ENCODE measurements at places on chromosomes 2 and 18.
A peak's percentile ranks its signal among the peaks of the same experiment; 100 is the strongest.

DNA sequence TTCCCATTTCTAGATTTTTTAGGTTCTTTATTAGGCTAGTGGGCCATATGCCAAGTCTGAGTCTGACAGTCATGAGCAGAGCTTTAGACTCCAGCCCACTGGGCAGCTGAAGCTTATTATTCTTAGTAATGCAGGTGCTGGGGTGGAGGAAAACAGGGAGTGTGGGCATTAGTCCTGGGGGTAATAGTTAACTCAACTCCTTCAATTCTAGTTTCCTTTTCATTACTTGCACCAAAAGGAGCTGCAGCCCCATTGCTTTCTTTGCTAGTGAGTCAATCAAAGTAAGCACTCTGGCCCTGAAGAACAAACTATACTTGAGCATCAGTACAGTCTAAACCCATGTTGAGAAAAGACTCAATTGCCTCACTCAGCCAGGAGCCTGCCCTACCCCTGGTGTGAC, 35.5 kb downstream of the ICOS start:
- no peak for DNase-seq

- no peak for DNase-seq
Observed at GRCh38 chr18:57640749-57641148, 19.1 kb upstream of the NARS1 start.

DNA sequence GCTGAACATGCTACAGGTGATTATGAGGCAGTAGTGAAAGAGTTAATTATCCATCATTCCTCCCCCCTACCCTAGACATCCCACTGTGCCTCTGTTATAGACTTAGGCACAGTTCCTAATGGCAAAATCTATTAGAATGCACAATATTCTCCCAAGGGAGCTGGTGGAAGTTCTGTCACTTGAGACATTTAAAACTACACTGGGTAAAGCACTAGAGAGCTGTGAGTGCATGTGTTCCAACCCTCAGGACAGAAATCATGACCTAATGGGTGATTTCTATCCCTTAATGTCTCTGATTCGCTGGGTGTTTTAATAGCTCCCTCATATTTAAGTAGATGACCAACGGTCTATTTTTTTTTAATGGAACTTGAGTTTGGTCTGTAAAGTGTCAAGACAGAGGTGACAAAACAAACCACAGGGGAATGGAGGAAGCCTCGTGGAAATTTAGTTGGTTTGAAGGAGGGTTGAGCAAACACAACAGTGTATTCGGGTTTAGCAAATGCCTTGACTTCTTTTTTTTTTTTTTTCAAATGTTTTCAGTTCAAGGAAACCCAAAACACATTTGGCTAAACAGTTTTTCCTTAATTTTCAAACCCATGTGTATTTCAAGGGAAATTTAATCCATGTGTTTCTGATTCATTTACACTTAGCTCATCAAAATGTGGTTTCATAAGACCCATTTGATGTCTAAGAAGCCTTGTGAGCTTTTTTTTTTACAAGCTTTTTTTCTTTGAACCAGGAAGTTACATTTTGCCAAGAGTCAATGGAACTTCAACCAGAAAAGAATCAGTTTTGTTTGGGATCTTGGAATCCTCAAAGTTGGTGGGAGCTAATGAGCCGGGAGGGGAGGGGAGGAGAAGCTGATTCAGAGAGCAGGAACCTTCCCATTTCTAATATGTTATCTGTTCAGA, 665.1 kb upstream of the ZEB2 start:
- DNase-seq = no peak

DNA sequence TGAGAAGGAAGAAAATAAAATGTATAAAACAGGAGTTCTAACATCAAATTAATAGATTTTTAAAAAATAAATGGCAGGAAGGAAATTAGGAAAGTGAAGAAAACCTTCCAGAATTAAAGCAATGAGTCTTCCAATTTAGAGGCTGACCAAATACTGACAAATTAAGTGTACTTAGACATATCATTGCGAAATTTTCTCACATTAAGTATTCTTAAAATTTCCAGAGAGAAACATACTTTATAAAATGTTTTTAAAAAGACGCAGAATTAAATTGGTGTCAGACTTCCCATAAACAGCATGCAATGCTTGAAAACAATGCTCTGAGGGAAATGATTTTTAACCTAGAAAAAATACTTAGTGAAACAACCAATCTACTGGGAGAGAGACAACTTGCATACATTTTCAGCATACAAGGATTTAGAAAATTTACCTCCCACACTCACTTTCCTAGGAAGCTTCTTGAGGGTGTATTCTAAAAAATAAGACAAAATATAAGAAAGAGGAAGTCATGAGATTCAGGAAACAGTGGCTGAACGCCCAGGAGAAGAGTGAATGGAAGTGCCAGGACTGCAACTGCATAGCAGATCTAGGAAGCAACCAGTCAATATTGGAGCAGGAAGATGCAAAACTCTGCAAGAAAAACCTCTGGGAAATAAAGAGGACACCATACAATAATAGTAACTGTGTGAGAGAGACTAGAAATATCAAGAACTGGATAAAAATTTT, 339.9 kb downstream of the ADCYAP1 start:
- no peak for DNase-seq

- no peak for DNase-seq
Observed at GRCh38 chr2:24863641-24864040, 56.4 kb downstream of the ADCY3 start.

- no peak for DNase-seq
Observed at GRCh38 chr2:43605079-43605655, 9.3 kb upstream of the THADA start.

DNA sequence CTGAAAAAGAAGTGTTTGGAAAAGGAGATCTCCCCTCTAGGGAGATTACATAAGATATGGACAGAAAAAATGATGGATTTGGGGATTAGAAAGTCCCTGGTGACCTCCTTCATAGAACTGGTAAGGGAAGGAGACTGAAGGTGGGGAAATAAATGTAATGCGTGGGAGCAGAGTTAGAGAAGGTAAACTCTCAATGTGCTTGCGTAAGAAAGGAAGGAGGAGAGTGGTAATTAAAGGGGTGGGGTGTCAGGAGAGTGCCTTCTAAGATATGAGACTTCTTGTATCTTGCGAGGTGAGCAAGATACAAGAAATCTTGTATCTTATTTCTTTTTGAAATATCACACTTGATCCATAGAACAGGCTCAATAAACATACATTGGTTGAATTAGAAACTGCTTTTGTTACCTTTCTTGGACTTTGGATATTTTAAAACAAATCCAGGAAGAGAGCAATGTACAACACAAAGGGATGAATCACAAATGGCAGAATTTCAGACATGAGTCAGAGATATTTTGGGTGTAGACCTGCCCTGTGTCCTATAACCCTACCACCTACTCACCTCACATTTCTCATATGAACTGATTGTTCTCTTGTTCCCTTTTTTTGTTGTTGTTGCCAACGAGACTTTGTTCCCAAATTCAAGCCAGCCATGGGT, 342.4 kb downstream of the INSIG2 start:
- no peak for DNase-seq

DNA sequence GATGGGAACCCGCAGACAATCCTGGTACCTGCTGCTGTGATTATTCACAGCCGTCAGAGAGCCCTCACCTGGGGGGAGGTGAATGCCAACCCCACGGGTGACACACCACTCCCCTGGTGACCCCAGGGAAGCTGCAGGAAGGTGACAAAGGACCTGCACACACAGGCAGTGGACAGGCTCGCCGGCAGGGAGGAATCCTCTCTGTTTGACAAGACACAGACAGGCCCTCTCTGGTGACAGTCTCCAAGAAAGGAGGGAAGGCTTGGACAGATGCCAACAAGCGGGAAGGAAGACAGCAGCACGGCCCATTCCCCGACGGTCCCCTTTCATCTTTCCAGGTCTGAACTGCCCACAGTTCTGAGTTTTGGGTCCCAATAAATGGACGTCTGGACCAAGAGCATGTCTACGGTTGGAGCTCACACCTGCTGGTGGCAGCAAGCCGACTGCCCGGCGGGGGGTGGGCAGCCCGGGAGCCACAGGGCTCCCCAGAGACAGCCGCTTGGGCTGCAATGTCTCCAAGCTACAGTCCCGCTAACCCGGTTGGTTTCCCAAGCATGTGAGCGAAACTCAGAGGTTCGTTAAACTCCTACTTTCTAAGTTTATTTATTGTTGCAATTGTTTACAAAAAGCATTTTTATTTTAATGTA, 31.8 kb downstream of the HDAC4 start:
- DNase-seq = no peak

DNA sequence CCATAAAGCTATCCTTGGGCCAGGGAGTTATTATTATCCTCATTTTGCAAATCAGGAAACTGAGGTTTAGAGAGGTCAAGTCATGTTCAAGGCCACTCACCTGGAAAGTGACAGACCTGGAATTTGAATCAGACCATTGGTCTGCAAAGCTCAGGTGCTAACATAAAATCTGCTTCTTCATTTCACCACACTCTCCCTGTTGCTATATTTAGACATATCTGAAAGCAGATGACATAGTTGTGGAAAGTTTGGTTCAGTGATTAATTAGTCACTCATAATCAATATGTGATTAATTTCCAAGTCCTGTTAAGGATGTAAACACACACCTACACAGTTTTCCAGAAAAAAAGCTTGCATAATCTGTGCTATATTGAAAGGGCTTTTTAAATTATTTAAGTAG, 57.4 kb downstream of the LINC00305 start:
- no peak for DNase-seq

DNA sequence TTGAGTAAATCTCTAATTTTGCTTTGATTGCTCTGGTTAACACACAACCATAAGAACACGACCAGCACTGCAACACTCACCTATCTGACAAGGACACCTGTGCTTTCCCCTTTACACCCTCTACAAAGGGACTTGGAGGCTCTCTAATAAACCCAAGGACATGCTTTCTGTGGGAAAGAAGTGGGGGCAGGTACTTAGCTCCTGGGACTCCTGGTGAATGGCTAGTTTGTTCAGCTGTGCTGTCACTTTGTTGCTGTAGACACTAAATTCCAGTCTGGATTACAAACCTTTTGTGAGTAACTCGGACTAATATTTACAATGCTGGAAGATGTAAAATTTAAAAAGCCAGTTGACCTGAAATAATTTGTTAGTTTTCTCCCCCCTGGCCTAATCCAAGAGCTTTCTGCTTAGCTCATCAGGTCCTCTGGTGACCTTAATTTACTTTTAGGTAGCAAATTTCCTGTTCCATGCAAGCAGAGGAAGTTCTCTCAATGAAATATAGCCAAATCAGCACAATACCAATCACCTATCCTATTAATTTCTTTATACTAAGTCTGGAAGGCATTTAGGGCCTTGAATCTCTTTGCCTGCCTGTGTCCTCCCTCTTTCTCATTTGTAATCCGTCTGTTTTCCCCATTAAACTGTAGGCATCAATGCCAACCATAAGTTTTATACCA, 67.5 kb downstream of the PLCL1 start:
- no peak for DNase-seq

DNA sequence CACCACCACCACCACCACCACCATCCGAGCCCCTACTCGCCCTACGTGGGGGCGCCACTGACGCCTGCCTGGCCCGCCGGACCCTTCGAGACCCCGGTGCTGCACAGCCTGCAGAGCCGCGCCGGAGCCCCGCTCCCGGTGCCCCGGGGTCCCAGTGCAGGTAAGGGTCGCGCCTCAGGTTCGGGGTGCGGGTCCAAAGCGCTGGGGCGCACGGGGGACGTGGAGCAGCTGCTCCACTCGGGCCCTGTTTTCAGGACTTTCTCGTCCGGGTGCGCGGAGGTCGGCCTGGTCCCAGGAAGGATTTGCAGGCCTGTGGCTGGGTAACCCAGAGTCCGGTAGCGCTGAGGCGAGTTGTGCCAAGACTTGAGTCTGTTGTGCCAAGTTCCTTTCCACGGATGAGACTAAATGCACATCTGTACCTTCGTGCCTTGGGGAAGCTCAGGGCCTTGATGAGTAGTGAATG, 2.8 kb downstream of the GATA6 start:
- DNase-seq = no peak

GRCh38 chr2:11387100-11387390, 42.6 kb upstream of the ROCK2 start:
- no peak for DNase-seq

GRCh38 chr2:201194097-201194496, 11.2 kb downstream of the CASP10 start:
- DNase-seq = no peak

DNA sequence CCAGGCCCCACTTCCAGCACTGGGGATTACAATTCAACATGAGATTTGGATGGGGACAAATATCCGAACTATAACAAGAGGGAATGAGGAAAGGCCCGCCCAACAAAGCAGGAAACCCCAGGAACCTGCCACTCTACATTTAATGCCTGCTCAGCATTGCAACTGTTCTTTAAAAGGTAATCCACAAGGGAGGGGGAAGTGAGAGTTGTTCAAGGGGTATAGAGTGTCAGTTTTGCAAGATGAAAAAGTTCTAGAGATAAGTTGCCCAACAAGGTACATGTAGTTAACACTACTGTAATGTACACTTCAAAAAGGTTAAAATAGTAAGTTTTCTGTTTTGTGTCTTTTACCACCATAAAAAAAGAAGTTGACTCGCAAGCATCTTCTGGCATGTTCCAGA, 137.6 kb downstream of the MBD2 start:
- DNase-seq = no peak

DNA sequence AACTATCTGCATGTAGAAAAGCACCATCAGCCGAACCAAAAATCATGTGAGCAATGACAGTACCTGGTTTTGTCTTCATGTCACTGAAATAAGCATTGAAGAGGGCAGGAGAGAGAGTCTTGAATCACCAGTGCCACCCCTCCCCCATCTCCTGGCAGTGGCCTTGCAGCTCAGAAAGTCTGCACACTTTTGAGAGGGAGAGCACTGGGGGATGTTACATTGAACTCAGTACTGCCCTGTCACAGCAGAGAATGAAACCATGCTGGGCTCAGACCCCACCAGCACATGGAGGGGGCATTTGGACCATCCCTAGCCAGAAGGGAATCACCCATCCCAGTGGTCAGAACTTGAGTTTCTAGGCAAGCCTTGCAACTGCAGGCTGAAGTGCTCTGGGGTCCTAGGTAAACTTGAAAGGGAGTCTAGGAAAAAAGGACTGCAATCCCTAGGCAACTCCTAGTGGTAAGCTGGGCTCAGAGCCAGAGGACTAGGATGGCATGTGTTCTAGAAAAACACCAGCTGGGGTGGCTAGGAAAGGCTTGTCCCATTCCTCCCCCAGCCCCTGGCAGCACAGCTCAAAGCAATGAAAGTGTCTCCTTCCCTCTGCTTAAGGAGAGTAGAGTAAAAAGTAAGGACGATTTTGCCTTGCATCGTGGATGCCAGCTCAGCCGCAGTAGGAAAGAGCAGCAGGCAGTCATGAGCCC, 259.9 kb upstream of the MYT1L start:
- DNase-seq = no peak

- DNase-seq = no peak
Observed at GRCh38 chr2:172436889-172437288, 9.5 kb downstream of the ITGA6 start.

GRCh38 chr2:38508311-38509039, 94.3 kb downstream of the HNRNPLL start:
- peak; percentile 52 for DNase-seq

DNA sequence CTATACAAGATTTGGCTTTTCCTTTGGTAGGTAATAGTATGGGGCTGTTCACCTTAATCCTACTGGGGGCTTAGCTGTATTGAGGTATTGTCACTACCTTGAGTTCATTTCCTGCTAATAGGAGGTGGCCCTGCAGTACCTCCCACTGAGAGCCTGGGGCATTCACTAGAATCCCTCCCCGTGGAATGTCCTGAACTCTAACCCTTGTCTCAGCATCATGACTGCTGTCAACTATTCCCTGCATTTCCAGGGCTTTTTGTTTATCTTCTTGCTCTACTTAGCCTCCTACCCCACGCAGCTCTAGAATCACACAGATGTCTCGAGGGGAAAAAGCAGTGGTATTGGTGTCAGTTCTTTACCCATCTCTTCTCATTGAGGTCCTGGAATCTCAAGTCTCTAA, 542.3 kb downstream of the METTL4 start:
- no peak for DNase-seq

- DNase-seq = no peak
Observed at GRCh38 chr2:288758-289361, 969 bp upstream of the ALKAL2 start.

GRCh38 chr2:48400553-48401164, 129.3 kb upstream of the STON1 start:
- no peak for DNase-seq
